Stimulated activated CD4-positive, alpha-beta T cell treated with anti-CD3 and anti-CD28 coated beads, Interleukin-15, amount 100 ng/mL, for 1 hour (primary cell): ENCODE measurements at places on chromosomes 7 and 10.
A peak's percentile ranks its signal among the peaks of the same experiment; 100 is the strongest.

GRCh38 chr7:80277434-80278427 lies 143.1 kb downstream of the GNAI1 start:
- DNase-seq, result no peak

- DNase-seq, result no peak
These were observed 81.8 kb upstream of the ANKRD1 start for GRCh38 chr10:91002656-91003055.

- peak; percentile 40 for DNase-seq
These were observed 49.0 kb upstream of the BAMBI start for GRCh38 chr10:28628184-28628893.

- no peak for DNase-seq
These were observed 58.1 kb downstream of the MDFIC start for GRCh38 chr7:114979803-114980507.

DNA sequence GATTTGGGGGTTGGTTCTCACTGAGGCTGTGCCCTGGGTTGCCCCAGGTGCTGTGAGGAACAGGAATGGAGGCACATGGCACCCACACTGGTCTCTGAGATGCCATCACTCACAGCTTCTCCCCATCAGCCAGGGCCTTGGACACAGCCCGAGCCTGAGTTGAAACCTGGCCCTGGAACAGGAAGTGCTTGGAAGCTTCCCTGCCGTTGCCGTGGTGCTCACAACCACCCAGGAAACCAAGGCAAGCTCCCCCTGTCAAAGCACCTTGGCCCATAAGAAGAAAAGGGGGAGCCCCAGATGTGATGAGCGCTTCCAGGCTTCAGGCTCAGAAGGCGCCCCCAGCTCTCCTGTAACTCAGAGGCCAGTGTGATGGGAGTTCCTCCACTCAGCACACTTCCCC lies at the start of gene BTBD16:
Gene BTBD16 (plus strand): TSS at position 221 of the 400 bp plus-strand sequence. CDS start 3,786 bp downstream, outside the sequence.
- DNase-seq, result no peak

GRCh38 chr7:94049615-94050014 lies 45.5 kb upstream of the BET1 start:
- no peak for DNase-seq

DNA sequence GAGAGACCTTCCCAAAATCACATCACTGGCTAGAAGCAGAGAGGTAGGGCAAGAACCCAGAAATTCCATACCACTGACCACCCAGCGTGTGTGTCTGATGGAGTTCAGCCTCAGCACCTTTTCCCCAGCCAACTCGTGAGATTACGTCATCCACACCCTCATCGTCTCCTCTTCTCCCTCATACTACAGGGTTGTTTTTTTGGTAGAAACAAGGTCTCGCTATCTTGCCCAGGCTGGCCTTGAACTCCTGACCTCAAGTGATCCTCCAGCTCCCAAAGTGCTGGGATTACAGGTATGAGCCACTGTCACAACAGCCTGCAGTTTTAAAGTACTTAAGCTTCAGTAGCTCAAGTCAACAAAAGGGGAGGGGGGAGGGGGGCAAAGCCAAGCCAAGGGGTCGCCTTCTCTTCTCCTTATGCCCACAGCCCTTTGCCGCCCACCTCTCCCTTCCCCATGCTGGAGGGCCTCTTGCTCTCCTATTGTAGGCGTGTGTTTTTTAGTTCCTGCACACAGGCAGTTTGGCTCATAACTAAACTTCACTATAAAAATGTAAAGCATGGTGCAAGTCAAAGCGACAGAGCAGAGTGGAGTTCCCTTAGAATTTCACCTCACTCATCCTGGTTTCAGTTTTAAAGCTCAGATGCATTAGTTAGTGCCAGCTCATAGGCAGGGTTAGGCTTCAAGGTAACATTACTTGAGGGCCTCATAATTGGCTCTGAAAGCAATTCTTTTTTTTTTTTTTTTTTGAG lies 5.2 kb upstream of the PRDX3 start:
- no peak for DNase-seq

DNA sequence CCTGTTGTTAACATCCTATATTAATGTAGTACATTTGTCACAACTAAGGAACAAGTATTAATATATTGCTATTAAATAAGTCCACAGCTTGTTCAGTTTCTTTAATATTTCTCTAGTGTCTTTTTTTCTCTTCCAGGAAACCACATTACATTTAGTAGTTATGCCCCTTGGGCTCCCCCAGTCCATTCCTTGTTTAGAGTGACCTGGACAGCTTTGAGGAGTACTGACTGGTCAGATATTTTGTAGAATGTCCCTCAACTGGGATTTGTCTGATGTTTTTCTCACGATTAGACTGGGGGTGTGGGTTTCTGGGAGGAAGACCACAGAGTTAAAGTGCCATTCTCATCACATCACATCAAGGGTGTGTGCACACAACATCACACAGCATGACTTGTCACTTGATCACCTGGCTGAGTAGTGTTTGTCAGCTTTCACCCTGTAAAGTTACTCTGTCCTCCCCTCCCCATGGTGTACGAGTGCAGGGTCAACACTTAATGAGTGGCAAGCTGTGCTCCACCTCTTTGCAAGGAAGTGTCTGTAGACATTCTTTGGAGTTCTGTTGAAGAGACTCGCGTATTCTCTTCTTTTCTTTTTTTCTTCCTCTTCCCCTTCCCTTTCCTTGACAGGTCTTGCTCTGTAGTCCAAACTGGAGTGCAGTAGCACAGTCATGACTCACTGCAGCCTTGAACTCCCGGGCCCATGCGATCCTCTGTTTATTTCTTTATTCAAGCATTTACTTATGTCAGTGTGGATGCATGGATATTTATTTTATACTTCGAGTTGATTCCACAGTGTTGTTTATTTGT lies 10.2 kb downstream of the LMTK2 start:
- no peak for DNase-seq

- DNase-seq, result no peak
These were observed 954.9 kb downstream of the CNTNAP2 start for GRCh38 chr7:147071536-147071935.

GRCh38 chr7:125504848-125505247 lies 575.2 kb upstream of the POT1 start:
- no peak for DNase-seq

DNA sequence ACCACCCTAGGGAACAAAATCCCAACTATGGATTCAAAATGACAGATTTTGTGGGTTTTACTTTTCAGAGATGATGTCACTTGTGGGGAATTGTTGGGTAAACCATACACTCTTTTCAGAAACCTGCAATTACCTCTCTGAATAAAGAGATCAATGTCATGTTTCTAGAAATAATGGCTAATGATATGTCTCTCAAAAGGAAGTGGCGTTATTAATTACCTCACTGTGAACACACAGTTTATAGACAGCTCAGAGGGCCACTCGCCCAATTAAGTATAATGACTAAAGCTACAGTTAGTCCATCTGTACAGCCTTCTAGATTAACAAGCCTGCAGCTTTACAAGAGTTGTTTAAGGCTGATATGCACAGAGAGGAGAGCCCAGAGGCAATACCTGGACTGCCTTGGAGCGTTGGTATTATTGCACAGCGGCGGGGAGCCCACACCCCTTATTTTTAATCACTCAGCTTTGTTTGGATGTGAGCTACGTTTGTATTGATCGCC lies 79.5 kb downstream of the RAB11FIP2 start:
- DNase-seq, result no peak

- DNase-seq, result no peak
These were observed 23.2 kb downstream of the STMP1 start for GRCh38 chr7:135685306-135686084.

- no peak for DNase-seq
These were observed 7.4 kb downstream of the BTAF1 start for GRCh38 chr10:91930939-91931338.

DNA sequence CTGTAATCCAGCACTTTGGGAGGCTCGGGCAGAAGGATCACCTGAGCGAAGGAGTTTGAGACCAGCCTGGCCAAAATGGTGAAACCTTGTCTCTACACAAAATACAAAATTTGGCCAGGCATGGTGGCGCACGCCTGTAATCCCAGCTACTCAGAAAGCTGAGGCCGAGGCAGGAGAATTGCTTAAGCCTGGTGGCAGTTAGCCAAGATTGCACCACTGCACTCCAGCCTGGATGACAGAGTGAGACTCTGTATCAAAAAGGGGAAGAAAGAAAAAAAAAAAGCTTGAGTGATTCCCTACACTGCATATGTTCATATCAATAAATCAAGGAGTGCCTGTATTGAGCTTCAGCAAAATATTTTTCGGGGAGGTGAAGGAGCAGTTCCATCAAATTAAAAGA lies 45.8 kb upstream of the SRRM3 start:
- no peak for DNase-seq

DNA sequence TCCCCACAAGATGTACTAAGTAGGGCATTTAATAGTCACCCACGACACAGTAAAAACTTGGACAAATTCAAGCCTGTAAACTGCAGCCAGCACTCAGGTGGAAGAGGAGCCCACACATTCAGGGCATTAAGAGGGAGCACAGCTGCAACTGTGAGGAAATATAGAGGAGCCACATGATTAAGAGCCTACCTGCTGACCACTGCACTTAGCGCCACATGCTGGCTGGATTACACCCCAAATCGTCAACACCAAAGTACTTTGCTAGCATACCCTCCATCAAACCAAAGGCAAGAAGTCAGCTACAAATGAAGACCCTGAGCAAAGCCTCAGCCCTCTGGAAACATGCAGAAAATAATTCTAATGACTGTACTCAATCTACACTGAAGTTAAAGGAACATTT lies 322.3 kb upstream of the PLXDC2 start:
- no peak for DNase-seq

- DNase-seq, result no peak
These were observed 98.9 kb downstream of the ABCC2 start for GRCh38 chr10:99881371-99881770.

DNA sequence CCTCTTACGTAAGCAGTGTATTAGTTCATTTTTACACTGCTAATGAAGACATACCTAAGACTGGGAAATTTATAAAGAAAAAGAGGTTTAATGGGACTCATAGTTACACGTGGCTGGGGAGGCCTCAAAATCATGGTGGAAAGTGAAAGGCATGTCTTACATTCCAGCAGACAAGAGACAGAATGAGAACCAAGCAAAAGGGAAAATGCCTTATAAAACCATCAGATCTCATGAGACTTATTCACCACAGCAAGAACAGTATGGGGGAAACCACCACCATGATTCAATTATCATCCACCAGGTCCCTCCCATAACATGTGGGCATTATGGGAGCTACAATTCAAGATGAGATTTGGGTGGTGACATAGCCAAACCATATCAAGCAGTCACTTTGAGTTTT lies 126.3 kb upstream of the CXCL12 start:
- no peak for DNase-seq

DNA sequence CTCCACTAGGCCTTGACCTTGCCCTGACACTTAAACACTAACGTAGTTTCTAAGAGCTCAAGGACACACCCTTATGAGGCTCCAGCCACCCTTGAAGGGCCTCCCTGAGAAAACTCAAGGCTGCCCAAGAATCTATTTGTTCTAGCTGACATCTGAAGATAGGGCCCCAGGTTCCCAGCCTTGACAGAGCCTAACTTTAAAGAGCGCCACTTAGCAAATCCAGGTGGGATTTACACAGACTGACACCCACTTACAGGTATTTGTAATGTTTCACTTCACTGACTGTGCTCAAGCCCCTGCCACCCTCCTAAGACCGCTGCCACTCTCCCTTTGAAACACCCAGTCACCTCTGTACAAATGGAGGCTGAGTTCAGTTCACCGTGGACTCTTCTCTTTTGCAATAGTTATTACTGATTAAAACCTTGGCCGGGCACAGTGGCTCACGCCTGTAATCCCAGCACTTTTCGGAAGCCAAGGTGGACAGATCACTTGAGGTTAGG lies 90.4 kb downstream of the SVOPL start:
- no peak for DNase-seq

DNA sequence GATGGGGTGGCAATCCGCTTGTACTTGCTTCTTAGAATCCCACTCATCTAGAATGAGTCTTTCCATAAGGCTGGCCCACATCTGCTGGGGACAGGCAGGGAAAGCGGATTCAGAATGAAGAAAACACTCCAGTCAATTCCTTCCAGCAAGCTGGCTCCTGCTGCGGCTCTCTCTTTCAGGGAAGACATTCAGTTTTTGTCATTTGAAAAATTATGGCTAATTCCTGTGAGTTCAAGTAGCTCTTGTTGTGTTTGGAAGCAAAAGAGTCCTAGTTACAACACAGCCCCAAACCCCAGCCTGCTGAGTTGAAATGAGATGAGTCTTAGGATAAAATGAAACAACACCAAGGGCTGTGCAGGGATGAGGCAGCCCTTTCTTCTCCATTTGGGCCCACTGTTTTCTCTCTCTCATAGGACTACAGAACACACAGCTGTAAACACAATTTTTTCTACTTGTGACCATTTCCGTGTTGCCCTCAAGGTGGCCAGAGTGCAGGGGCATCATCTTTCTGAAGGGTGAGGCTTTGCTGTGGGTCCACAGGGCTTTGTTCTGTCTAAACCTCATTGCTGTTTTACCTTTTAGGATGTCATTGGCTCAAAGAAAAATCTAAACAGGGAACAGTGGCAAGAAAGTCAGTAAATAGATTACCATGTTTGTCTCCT lies 90.8 kb upstream of the EEPD1 start:
- no peak for DNase-seq

- DNase-seq, result no peak
These were observed 662.5 kb downstream of the KCNMA1 start for GRCh38 chr10:76975126-76975525.

- DNase-seq, result no peak
These were observed 34.1 kb upstream of the NOBOX start for GRCh38 chr7:144437370-144438191.

- DNase-seq, result peak; percentile 60
These were observed 44.8 kb downstream of the PDIA4 start for GRCh38 chr7:148983200-148984146.

DNA sequence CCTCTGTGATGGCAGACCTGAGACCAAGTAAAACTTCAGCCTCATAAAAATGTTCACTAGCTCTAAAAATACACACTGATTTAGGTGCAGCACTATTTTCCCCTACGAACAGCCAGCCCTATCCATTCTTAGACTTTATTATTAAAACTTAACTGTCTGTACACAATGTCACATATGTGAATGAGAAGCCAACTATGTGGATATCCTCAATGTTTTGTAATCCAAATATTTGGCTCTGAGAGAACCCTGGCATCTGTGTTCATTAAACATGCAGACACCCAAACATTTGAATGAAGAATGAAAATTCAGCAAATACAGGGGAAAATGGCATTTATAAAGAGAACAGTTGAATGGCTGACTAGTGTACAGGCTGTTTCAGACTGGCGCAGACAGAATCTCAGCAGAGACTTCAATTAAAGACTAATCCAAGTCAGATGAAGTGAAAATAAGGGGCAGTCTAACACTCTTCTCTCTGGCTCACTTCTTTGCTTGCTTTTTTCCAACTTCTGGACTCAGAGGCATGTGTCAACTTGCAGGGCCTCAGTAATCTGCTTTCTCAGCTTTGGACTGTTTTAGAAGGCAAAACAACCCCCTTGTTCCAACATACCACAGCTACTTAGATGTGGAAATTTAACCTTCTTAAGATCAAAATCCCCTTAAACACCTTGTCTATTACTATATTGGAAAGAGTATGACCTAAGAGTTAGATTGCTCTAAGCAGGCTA lies 47.4 kb upstream of the FAM180A start:
- no peak for DNase-seq

- no peak for DNase-seq
These were observed 27.6 kb upstream of the BMS1 start for GRCh38 chr10:42755028-42755451.
